ENCODE measurements at places on chromosomes 2 and 18.

GRCh38 chr2:226692521-226693126 is 107.0 kb downstream of the IRS1 start:
- DNase-seq = no peak

GRCh38 chr2:168939061-168939460 is 38.0 kb downstream of the G6PC2 start:
- DNase-seq = no peak

- no peak for DNase-seq
Observed at GRCh38 chr2:159010963-159011362, 42.5 kb downstream of the TANC1 start.

DNA sequence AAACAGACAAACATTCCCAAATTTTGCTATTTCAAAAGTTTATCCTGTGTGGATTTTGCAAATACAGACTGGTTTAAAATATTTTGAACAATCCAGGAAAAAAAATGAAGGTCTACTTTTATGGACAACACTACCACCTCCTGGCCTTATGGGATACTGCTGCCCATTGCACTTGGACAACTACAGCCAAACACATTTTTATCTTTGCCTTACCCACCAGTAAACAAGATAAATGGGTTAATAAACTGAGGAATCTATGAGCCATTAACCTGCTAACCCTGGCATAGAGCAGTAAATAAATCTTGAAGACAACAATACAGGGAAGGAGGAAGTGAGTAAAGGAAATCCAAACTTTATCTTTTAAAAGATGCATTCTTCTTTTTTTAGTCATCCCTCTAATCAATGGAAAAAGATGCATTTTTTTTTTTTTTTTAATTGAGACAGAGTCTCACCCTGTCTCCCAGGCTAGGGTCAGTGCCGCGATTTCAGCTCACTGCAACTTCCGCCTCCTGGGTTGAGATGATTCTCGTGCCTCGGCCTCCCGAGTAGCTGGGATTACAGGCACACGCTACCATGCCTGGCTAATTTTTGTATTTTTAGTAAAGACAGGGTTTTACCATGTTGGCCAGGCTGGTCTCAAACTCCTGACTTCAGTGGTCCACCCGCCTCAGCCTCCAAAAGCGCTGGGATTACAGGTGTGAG is 2.1 kb upstream of the SPIRE1 start:
- DNase-seq = no peak

GRCh38 chr2:199979832-199980628 is 24.6 kb downstream of the MAIP1 start:
- DNase-seq = peak; percentile 82

- DNase-seq = no peak
Observed at GRCh38 chr18:2480536-2480935, 90.8 kb downstream of the METTL4 start.

DNA sequence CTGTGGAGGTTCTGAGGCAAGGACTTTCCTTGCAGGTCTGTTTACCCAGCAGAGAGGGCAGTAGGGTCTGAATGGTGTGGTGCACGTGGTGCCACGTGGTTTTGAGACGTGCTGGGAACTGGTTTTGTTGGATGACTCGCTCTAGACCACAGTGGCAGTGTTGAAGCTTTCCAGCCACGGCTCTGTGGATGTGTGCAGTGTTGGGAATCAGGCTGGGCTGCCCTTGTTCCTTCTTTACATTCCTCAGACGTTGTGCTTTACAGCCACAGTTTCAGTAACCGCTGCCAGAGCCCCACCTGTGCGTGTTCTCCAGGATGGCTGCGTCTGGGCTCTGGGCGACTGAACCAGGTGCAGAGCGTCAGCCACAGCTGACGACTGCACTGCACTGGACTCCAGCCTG is 8.2 kb downstream of the CTDP1 start:
- no peak for DNase-seq

- no peak for DNase-seq
Observed at GRCh38 chr2:150426724-150427123, 60.7 kb downstream of the RND3 start.

GRCh38 chr2:142178604-142179003 is 47.8 kb upstream of the LRP1B start:
- DNase-seq = no peak

DNA sequence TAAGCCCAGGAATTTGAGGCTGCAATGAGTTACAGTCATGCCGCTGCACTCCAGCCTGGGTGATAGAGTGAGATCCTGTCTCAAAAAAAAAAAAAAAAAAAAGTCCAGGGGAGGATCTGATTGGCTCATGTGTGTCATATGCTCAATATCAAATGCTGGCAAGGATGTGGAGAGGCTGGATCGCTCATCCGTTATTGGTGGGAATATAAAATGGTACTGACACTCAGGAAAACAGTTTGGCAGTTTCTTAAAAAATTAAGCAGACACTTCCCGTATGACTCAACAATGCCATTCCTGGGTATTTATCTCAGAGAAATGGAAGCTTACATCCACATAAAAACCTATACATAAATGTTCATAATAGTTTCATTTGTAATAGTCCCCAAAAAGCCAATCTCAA is 68.9 kb downstream of the MEX3C start:
- DNase-seq = no peak

GRCh38 chr2:143068094-143068493 is 61.1 kb upstream of the ARHGAP15 start:
- no peak for DNase-seq

- DNase-seq = no peak
Observed at GRCh38 chr18:335733-336132, 67.9 kb upstream of the THOC1 start.

- DNase-seq = no peak
Observed at GRCh38 chr2:69034845-69035244, 21.9 kb downstream of the ANTXR1 start.

- DNase-seq = no peak
Observed at GRCh38 chr2:123364243-123364896, 660.7 kb upstream of the CNTNAP5 start.

GRCh38 chr2:151262629-151263028 is 966 bp upstream of the RBM43 start:
- DNase-seq = no peak

DNA sequence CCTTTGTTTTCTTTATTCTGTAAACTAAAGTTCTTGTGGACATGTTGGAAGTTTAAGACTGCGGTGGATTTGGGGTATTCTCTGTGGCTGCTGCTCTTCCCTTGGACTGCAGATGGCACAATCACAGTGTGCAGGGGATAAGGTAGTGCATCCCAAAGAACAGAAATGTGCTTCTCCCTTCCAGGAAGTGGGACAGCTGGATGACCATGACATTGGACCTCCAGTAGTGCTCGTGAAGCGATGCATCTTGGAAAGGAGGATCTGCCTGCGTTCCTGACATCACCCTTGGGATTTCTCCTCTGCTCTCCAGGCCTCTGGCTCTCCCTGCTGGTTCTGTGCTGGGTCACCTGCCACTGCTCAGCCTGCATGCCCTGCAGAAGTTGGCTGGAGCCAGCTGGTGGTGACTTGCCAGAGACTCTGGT is 109.9 kb downstream of the SLC4A3 start:
- no peak for DNase-seq

GRCh38 chr18:54392543-54393023 is 34.9 kb downstream of the C18orf54 start:
- no peak for DNase-seq

DNA sequence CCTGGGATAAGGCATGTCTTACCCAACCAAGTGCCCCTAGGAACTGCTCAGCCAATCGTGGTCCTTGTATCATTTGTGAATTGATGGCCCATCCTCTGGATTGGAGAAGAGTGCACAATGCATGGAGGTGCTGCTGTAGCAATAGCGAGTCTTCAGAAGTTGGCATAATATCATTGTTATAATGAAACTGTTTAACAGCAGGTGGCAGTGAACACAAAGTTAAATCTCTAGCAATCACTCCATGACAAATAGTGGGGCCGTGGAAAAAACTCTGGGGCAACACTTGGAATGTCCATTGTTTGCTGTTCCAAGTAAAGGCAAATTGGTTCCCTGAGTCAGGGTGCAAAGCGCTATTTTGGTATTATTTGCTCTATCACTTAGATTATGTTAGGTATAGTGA is 11.4 kb downstream of the REG1A start:
- no peak for DNase-seq

- DNase-seq = no peak
Observed at GRCh38 chr2:145040433-145040832, 520.5 kb upstream of the ZEB2 start.

DNA sequence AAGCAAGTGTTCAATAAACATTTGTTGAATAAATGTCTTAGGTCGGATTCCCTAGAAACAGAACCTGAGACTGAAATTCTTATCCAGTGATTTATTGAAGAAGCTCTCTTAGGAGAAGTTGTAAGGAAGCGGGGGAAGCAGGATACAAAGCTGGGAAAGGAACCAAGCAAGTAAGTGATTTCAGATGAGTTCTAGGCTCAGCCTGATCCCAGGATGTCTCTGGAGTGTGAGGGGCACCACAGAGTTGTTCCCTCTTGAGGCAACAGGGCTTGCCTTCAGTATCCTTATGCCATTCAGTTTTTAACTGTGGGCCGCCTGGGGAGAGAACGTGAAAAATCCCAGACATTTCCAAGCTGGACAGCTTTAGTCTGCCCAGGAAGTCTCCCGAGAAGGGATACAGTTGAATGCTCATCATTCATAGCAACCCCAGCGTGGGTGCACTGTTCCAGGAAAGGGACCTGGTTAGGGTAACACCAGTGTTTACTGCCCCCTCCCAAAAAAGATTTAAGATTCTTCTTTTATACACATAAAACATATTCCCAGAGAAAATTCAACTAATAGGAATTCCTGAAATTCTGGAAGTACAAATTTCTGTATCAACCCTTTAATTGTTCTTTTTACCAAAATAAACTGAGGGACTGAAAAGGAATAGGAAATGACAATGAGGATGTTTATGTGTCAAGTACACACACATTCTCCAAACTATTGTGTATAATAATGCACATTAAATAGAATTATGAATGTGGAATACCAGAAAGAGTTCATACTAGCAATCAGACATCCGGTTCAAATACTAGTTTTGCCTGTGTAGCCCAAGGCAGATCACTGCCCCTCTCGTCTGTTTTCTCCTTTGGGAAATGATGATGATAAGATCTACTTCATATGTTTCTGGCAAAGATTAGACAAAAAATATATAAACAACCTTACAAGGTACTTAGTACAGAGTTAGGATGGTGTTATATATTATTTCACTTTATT is 592.1 kb upstream of the CDH2 start:
- no peak for DNase-seq

- DNase-seq = no peak
Observed at GRCh38 chr2:38033646-38034045, 42.3 kb downstream of the CYP1B1 start.

GRCh38 chr2:20089715-20090464 is 38.5 kb upstream of the LAPTM4A start:
- DNase-seq = no peak

GRCh38 chr2:239694487-239694886 is 293.7 kb upstream of the HDAC4 start:
- no peak for DNase-seq

DNA sequence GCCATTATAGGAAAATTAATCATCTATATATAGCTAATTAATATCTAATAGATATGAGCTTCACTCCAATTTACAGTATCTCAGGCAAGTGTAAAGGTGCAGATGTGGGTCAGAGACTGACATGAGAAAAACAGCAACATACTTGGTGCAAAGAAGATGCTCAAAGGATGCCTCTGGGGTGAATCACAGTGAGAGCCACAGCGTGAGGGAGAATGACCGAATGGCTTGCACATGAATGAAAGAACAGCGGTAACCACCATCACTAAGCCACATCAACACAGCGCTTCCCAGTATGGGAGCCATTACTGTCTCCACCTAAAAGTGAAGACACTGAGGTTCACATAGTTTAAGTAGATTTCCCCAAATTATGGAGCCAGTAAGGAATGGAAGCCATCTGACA is 423.4 kb upstream of the ID2 start:
- DNase-seq = no peak

- DNase-seq = no peak
Observed at GRCh38 chr2:144798989-144799388, 279.1 kb upstream of the ZEB2 start.

DNA sequence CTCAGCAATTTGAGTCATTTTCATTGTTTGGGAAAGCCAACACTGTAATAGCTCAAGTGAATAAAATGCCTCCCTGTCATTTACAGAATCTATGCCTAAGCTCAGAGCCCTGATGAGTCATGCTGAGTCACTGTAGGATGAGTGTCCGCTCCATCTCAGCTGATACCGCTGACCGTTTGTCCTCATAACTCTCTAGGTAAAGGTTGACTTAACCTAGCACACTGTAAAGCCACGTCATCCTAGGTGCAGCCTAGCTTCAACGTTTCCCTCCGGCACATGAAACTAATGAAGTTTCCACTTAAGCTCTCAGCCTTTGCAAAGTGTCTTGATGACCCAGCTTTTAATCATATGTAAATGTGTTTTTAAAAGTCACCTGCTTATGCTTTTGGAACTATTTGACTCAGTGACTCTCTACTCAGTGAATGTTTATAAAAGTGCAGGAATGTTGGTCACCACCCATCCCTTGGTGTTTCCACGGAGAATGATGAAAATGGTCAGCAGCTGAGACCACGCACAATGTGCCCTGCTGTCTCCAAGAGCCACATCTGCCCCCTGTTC is 154.0 kb downstream of the PMAIP1 start:
- DNase-seq = no peak

GRCh38 chr2:95030496-95030895 is 5.0 kb downstream of the MAL start:
- no peak for DNase-seq

DNA sequence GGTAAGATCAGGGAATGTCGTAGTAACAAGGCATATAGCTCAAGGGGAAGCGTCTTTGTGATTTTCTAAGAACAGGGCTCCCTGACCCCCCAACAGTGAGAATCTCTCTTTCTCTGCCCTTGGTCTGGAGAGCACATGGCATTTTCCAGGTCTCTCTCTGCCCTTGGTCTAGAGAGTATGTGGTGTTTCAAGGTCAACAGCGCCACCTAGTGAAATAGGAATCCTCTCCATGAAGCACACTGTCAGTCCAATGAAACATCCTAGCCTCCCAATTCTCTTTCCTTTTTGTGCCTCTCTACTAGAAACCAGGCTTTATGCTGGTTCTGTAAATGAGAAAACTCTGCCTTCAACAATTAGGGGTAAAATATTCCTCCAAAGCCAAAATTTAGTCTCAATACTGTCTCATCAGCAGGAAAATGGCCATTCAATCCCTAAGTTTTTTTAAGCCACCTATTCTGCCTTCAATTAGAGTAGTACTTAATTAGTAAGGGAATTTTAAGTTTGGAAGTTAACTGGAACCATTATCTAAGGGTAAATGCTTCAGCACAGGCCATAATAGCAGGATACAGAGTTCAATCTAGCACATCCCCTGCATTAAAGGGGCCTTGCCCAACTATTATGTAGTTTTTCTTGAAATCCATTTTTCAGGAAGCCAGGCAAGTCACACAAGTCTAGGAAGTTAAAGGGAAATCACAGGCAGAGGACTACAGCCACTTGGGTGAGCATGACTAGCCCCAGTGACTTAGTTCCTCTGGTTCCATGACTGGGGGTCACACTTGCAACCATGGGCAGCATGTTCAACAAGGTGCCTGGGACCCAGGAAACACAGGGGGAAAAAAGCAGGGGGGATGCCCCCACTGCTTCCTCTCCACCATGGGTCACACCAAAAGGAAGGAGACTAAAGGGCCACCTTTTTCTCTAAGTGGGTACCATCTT is 12.4 kb downstream of the DYM start:
- DNase-seq = no peak

All from stimulated activated CD4-positive, alpha-beta T cell treated with anti-CD3 and anti-CD28 coated beads, Interleukin-12 subunit alpha, Interleukin-12 subunit beta, amount 100 ng/mL, for 24 hours (primary cell).